ENCODE measurements at places on chromosomes 6 and 20. TPM values are rescaled to one million over a fixed set of nuclear protein-coding genes. Genes with fewer than 3 reads are reported as not detected.

Gene MAFB
- 4.6 TPM for total RNA-seq

Gene C20orf141
- total RNA-seq: not detected

Gene KIF13A
- 26.7 TPM for total RNA-seq

DNA sequence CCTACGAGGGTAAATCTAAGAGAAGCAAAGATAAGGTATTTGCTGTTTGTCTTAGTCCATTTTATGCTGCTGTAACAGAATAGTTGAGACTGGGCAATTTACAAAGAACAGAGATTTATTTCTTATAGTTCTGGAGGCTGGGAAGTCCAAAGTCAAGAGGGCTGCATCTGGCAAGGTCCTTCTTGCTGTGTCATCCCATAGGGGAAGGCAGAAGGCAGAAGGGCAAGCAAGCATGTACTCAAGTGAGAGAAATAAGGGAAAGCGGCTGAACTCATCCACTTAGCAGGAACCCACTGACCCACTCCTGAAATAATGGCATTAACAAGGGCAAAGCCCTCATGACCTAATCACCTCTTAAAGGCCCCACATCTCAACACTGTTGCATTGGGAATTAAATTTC lies 102.7 kb downstream of the AGPAT4 start:
- no peak overlapping the region for H3K27ac ChIP-seq
- no peak overlapping the region for H3K4me3 ChIP-seq
- peaks cover 17% of the 10 kb centered on the region for H3K4me1 ChIP-seq
- H3K36me3 ChIP-seq: no peaks in the 10 kb centered on the region
- DNase-seq: no peak

DNA sequence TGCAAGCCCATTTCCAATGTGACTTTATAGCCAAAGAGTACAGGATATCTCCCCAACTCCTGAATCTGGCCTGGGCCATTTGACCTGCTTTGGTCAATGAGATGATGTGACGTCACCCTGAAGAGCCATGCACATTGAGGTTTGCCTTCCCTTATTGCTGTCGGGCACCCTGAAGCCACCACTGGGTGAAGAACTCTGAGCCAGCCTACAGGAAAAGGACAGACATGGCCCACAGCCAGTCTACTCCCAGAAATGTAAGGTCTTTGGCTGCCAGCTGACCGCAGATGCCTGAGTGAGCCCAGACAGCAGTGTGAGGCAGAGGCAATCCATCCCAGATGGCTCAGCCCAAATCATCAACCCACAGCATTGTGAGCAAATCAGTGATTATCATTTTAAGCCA lies 3.7 kb upstream of the SYNDIG1 start:
- H3K36me3 ChIP-seq: no peaks in the 10 kb centered on the region
- H3K27me3 ChIP-seq: peaks cover 5% of the 10 kb centered on the region
- H3K27ac ChIP-seq: no peak overlapping the region

Gene CLVS2
- 18.6 TPM for total RNA-seq

Gene DLK2
- total RNA-seq: 2.2 TPM

DNA sequence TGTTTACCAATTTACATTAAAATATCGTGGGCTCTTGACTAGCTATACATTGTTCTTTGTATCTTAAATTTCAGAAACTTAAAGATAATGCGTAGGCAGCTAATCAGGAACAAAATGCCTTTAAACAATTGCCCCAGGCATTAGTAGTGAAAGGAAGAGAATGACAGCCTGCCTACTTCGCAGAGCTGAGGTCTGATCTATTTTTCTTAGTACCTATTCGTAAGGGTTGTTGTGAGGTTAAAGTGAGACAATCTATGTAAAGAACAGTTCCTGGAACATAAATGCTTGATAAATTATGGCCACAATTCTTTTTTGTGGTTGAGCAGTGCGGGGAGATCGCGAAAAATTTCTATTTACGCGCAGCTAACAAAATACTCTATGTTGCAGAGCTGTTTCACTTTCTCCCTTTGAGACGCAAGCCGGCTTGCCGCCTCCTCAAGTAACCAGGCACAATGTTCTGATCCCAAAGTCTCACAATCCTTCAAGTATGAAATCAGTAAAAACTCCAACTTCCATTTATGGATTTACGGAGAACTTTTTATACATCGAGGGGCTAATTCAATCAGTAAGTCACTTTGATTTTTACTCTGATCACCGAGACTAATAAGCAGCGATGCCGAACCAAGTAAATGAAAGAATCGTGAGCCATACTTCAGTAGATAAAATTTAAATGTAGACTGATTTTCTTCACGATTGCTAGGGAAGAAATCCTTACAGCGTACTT lies 878 bp upstream of the PNRC1 start:
- H3K4me1 ChIP-seq: peaks cover 9% of the 10 kb centered on the region
- DNase-seq: no peak
- no peaks in the 10 kb centered on the region for H3K36me3 ChIP-seq
- H3K27ac ChIP-seq: peak overlapping the region; percentile 96
- H3K4me3 ChIP-seq: peak overlapping the region; percentile 97

DNA sequence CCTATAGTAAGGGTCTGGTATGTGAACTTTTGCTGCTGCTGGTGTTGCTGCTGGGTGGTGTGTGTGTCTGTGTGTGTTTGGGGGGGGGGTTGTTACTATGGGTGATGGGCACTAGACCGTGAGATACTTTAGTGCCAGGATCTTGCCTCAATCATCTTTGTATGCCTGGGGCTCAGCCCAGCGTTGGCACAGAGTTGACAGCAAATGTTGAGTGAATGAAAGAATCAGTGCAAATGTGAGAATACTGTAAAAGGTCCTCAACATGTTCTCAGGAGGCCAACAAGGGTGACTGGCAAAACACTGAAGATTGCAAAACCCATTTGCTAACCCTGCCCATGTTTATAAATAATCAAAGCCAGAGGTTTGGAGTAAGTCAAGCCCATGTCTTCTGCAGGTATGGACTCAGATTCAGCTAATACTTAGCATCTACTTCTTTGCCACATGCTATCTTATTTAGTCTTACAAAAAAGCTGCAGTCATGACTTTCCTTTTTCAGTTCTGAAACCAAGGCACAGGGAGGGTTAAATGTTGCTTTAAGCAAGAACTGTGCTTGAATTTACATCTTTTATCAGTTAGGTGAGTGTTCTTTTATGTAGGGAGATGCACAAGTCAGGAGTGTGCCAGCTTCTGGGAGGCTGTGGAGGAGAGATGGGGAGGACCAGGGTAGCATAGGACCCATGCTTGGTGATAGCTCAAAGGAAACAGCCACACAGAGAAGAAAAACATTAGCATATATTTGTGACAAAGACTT lies 125.3 kb upstream of the SPACA1 start:
- H3K36me3 ChIP-seq: peaks cover 6% of the 10 kb centered on the region
- peaks cover 11% of the 10 kb centered on the region for H3K27me3 ChIP-seq
- peak overlapping the region; percentile 16 for H3K4me3 ChIP-seq
- DNase-seq: no peak
- H3K27ac ChIP-seq: peak overlapping the region; percentile 87
- H3K4me1 ChIP-seq: peaks cover 55% of the 10 kb centered on the region

DNA sequence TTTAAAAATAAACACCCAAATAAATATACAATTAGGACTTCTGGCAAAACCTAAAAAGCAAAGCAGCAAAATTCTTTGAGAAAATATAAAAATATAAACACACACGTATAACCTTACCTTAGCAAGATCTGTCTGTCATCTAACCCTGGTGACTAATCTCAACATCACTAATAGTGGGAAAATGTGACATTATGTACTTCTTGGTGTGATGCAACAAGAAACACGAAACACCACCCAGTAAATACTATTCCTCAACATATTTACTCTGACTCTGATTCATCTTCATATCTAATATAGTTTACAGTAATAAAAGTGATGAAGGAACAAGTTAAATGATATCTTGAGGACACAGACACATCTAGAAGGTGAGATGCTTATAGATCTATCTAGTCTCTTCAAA lies 332.6 kb upstream of the MANEA start:
- no peaks in the 10 kb centered on the region for H3K27me3 ChIP-seq
- H3K27ac ChIP-seq: no peak overlapping the region
- DNase-seq: no peak
- H3K4me3 ChIP-seq: no peak overlapping the region

GRCh38 chr20:19519466-19519865 lies 238.6 kb upstream of the RIN2 start:
- DNase-seq: no peak
- H3K27ac ChIP-seq: no peak overlapping the region
- H3K36me3 ChIP-seq: peaks cover 12% of the 10 kb centered on the region
- H3K27me3 ChIP-seq: peaks cover 6% of the 10 kb centered on the region
- H3K4me3 ChIP-seq: no peak overlapping the region
- H3K4me1 ChIP-seq: peaks cover 34% of the 10 kb centered on the region

Gene TEAD3
- total RNA-seq: 50.0 TPM

Gene MAS1
- total RNA-seq: not detected

- no peak overlapping the region for H3K27ac ChIP-seq
- peaks cover 2% of the 10 kb centered on the region for H3K27me3 ChIP-seq
- DNase-seq: no peak
- no peaks in the 10 kb centered on the region for H3K36me3 ChIP-seq
- no peak overlapping the region for H3K4me3 ChIP-seq
Measured at GRCh38 chr6:112274774-112275173, 20.4 kb upstream of the LAMA4 start.

- H3K4me1 ChIP-seq: no peaks in the 10 kb centered on the region
- no peak for DNase-seq
- H3K36me3 ChIP-seq: no peaks in the 10 kb centered on the region
- H3K27me3 ChIP-seq: no peaks in the 10 kb centered on the region
Measured at GRCh38 chr6:105786890-105787655, 299.1 kb upstream of the PRDM1 start.

DNA sequence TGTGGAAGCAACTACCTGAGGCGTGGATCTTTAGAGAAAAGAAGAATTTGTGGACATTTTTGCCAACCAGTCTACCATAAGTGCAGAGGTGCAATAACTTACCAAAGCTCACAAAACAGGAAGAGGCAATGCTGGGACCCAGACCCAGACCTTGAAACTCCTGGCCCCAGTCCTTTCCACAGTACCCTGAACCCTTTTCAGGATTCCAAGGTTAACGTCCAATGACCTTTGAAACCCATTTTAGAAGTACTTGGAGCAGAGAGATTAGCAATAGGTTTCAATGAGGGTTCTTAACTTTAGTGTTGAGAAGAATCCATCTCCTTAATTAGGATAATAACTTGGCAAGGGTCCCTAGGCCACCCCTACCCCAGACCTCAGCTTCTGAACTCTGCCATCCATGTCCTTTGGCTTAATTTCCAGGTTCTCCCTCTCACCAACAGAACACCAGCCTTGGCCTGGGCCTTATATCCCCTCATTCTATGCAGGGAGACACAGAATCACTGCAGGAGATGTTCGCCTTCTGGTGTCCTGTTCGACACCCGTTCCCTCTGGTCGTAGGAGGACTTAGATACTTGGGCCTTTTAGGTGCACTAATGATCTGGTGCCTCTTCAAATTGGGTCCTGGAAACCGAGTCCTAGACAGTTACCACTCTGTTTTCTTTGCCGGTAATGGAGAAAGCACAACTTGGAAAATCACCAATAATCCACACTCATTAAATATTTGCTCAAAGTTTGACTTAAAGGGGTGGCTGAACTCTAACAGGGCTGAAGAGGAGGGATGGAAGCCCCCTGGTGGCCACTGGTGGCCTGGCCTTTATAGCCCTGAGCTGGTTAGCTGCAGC lies 40.6 kb downstream of the ISM1 start:
- no peak overlapping the region for H3K27ac ChIP-seq
- DNase-seq: peak; percentile 81
- peaks cover 4% of the 10 kb centered on the region for H3K27me3 ChIP-seq
- peaks cover 35% of the 10 kb centered on the region for H3K4me1 ChIP-seq
- H3K36me3 ChIP-seq: no peaks in the 10 kb centered on the region
- H3K4me3 ChIP-seq: no peak overlapping the region

GRCh38 chr20:17406051-17406590 lies 125.1 kb downstream of the BFSP1 start:
- no peak overlapping the region for H3K4me3 ChIP-seq
- no peak overlapping the region for H3K27ac ChIP-seq
- no peak for DNase-seq
- no peaks in the 10 kb centered on the region for H3K36me3 ChIP-seq

- no peak for DNase-seq
- H3K27me3 ChIP-seq: no peaks in the 10 kb centered on the region
- peaks cover 25% of the 10 kb centered on the region for H3K4me1 ChIP-seq
Measured at GRCh38 chr6:104973404-104973803, 16.5 kb downstream of the LIN28B start.

Gene UBE2C
- total RNA-seq: 33.0 TPM

DNA sequence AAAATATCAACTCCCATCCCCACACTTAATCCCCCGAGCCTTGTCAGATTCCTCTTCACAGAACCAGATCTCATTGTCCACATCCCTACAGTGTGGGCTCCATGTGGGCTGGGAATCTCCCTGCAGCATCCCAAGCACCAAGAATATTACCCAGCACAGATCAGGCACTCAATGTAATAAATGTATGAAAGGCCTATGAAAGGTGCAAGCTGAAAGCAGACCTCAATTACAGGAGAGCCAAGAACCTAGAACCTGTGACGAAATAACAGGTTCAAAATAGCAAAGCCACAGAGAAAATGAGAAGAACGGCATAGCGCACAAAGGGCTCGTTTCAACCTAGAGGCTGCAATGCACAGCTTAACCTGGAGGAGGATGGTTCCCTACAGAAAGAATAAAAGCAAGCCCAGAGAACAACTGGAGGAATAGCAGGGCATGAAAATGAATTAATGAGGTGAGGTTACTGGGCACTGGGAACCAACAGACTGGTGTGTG lies 3.1 kb downstream of the SLC23A2 start:
- no peaks in the 10 kb centered on the region for H3K4me1 ChIP-seq
- H3K27ac ChIP-seq: peak overlapping the region; percentile 11
- H3K27me3 ChIP-seq: peaks cover 12% of the 10 kb centered on the region
- H3K4me3 ChIP-seq: no peak overlapping the region
- DNase-seq: no peak

Gene UFL1
- 7.4 TPM for total RNA-seq

DNA sequence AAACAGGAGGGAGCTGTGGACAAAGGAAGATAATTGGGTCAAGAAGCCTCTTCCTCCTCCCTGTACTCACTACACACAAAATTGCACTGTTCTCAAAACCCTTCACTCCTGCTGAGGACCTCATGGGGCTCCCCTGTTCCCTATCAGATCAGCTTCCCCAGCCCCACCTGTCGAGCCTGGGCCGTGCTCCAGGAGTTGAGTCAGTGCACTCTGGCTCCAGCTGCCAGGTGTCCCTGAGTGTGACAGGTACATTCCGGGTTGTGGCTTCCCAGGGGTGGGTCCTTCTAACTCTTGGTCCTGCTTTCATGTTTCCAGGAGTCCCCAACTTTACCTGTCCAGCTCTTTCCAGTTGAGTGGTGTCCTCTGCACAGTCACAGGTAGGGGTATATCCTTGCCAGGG lies 8.4 kb downstream of the RAB5IF start:
- no peak overlapping the region for H3K27ac ChIP-seq
- DNase-seq: no peak
- no peaks in the 10 kb centered on the region for H3K36me3 ChIP-seq
- H3K4me1 ChIP-seq: no peaks in the 10 kb centered on the region

DNA sequence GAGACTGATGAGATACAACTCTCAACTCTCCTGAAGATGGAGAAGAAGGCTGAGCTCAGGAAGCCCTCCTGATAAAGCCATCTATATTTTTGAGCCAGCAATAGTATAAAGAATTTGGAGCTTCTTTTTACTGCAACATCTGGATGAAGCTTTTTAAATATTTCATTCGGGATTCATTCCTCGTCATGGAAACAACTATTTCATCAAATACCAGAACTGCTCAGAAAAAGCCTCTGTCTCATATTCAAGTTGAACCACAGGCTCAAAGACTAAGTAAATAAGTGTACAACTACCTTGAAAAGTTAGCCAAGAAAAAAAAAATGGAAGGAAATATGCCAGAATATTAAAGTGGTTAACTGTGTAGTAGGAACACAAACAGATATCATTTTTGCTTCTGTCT lies 37.8 kb downstream of the PTPRT start:
- no peaks in the 10 kb centered on the region for H3K27me3 ChIP-seq
- H3K4me3 ChIP-seq: no peak overlapping the region
- no peak overlapping the region for H3K27ac ChIP-seq
- no peaks in the 10 kb centered on the region for H3K4me1 ChIP-seq
